Activated T-helper 1 cell treated with Interleukin-2 at 50 U/mL for 16 hours (primary cell): ENCODE measurements at places on chromosomes 13 and 19.

DNA sequence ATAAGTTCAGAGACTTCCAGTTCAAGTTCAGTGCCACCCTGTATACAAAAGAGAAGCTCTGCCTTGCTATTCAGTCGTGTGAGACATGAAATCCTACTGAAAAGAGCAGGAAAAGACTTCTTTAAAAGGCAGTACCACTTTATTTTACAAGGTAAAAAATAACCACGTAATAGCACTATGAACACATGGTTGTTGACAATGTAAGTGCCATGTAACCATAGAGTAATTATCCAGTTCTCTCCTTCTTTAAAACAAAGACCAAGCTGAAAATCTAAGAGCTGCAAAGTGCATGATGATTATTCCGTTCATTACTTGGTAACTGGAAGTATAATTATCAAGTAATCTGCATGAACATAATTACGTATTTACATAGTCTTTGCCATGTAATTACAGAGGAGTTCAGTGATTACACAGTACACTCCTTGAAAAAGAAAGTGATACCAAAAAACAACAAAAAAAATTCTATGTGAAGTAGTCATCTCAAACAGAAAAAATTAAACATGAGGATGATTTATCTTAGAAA is 288.7 kb downstream of the EFNB2 start:
- no peak for DNase-seq

- peak; percentile 52 for DNase-seq
Observed at GRCh38 chr19:1251330-1252220, 3.2 kb downstream of the MIDN start.

- DNase-seq: no peak
Observed at GRCh38 chr13:77898097-77898496, 20.5 kb downstream of the EDNRB start.

DNA sequence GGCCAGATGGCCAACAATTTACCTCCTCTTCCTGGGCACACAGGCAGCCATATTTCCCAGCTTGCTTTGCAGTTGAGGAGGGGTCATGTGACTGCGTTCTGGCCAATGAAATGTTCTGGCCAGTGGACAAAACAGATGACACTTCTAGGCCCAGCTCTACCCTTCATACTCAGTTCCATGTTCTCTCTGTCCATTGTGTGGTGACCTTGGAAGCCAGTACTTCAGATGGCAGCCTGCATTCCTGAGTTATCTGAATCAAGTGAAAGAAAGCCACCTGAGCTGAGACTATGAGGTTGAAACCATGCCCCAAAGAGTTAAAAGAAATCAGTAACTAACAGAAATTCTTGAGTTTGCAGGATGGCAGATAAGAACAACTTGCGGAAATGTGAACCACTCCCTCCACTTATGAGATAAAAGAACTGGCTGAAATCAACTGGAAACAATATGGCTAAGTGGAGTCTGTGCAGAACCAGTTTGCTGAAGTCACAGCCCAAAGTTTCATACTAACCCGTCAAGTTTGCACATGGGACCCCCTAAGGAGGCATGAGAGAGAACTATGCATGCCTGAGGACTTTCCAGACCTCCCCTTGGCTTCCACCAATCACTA is 8.1 kb downstream of the FAM187B start:
- no peak for DNase-seq

DNA sequence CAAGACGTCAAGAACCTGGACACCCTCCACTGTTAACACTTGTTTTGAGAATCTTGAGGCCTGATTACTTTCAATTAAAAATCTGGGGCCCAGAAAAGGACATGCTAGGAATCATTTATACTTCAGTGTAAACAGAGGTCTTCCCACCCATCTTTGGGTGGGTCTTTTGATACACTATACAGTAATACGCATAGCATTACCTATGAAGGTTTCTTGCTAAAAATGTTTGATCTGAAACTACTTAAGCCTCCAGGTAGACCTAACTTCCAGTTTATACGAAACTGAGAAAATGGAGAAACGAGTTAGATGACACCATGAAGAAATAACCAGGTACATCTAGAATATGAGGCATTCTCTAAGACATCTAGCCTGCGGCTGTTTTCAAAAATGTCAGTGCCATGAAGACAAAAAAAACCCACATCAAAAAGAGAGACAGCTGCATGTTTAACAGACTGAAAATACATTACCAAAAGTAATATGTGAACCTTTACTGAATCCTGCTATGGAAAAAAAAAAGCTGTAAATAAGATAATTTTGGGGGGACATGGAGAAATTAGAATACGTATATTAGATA is 36.6 kb downstream of the TGDS start:
- no peak for DNase-seq

- peak; percentile 17 for DNase-seq
Observed at GRCh38 chr13:32267836-32268439, 47.2 kb downstream of the ZAR1L start.

- no peak for DNase-seq
Observed at GRCh38 chr13:28046981-28047380, 53.4 kb downstream of the FLT3 start.

DNA sequence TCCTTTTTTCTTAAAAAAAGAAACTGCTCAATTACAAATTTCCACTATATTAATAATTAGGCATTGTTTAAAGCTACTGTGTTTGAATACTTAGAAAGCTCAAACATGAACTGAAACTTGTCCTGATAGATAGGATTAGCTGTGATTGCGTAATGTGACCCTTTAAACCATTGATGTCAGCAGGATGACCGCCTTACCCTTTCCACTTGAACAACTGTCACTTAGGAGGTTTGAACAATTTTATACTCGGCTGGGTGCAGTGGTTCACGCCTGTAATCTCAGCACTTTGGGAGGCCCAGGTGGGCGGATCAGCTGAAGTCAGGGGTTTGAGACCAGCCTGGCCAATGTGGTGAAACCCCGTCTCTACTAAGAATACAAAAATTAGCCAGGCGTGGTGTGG is 2.9 kb downstream of the LAMP1 start:
- no peak for DNase-seq

DNA sequence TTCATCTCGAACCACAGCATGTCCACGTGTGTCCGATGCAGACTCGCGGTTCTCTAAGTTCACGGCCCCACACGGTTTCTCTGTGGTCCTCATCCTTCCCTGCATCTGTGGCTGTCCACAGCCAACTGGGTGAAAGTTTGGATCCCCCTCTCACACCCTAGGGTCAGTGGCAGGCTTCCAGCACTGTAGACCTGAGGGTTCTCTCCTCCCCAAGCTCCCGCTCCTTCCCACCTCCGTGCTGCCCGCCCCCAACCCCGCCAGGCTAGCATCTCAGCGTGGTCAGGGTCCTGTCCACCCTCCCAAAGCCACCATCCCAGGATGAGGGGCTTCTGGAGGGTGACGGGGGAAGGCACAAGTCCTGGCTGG is 3.0 kb downstream of the ANGPTL4 start:
- no peak for DNase-seq

DNA sequence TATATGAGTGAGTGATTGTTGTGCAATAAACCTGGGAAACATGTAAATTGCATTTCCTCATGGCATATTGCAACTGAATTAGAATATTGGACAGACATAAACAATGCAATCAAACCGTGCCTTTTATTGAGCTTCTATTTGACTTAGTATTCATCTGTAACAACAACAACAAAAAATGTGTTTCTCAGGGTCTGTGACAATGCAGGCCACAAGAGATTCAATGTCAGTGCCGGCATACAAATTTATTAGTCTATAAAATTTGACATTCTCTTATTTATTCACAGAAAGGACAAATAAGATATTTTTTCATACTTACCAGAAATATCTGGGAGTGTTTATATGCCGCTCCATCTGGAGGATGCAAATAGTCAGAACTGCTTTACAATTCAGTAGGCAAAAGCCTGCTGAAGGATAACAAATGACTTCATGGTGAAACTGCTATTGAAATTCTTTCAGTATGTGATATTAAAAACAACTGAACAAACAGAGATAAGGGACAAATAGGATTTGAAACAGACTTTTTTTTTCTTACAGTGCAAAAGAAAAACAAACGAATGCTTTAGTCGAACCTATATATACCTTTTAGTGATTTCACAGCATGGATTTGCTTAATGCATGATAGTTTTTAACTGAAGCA is 77.2 kb downstream of the DACH1 start:
- no peak for DNase-seq

DNA sequence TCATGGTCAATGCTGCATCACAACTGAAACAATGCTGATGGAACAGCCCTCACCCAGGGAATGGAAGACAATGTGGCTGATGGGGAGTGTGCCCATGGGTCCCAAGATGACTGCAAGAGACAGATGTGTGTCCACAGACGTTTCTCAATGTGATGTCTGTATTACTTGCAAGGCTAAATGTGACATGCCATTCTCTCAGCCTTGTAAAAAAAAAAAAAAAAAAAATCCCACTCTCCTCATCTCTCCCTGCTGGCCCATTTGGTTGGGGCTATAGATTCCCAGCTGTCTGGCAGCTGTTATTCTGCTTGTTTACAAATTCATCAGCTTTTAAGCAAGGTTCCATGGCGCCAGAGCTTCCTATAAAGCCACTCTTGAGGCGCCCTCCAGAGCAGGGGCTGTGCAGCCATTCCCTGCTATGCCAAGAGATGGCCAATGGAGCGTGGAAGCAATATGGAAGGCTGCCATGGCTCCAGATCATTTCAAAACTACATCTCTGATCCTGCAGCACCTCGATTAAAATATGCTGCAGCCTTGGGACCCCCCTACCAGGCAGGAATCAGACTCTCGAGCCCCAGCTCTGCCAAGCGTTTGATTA is 294.8 kb downstream of the FOXO1 start:
- DNase-seq: no peak
